ENCODE measurements at places on chromosomes 1 and 21.

DNA sequence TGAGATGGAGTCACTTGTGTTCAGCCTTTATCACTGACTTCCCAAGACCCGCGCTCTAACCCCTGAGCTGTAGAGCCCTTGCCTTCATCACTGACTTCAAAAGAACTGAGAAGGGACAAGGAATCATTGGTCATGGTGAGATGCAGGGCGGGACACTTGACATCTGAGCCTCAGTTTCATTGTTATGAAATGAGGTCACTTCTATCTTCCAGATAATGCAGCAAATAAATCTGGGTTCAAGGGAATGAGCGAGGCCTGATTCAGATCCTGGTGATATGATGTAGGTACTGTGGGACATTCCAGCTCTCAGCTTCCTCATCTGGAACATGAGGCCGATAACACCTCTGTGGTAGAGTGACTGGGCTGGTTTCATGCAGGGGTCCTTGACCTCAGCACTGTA, 13.8 kb downstream of the KAZN start:
- DNase-seq: no peak

- no peak for DNase-seq
These were observed 13.1 kb downstream of the TXNIP start for GRCh38 chr1:145983206-145983675.

DNA sequence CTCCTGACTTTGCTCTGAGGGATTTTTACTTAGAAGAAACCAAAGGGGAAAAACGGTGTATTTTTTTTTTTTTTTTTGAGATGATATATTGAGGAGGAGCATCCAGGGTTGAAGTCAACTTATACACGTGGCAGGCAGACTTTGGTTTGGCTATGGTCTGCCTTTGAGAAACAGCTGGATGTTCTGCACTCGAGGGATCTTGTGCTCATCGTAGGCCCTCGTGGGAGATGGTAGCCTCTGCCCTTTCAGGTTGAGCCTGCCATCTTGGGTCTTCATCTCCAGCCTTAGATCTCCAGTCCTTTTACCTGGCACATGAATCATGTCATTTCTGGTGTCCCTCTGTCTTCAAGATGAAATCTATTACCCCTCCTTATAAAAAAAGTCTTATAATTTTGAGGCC, 67.1 kb upstream of the UBE2U start:
- no peak for DNase-seq

DNA sequence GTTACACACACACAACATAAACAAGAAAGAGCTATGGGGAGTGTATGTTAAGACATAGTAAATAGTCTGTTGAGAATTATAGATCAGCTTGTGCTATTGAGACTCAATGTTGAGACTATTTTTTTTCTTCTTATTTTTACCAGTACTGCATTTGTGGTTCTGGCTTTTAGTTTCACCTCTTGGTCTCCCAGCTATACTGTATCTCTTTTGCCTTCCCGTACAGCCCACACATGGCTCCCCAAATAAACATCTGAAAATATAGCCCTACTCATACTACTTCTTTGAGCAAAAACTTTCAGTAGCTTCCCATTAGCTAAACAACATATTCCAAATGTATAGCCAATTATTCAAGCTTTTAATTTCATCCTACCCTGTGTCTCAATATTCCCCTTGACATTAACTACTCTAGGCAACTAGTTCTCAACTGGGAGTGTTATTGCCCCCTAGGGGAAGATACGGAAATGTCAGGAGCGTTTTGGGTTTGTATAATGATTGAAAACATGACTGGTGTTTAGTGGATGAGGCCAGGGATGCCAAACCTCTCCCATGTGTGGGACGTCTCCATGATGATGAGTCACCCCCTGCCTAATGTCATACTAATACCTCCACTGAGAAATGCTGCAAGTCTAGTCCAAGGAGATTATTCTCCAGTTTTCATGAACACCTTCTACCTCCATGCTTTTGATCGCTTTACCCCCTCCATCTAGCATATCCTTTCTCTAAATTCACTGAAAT, 6.8 kb downstream of the RPE65 start:
- DNase-seq: no peak

DNA sequence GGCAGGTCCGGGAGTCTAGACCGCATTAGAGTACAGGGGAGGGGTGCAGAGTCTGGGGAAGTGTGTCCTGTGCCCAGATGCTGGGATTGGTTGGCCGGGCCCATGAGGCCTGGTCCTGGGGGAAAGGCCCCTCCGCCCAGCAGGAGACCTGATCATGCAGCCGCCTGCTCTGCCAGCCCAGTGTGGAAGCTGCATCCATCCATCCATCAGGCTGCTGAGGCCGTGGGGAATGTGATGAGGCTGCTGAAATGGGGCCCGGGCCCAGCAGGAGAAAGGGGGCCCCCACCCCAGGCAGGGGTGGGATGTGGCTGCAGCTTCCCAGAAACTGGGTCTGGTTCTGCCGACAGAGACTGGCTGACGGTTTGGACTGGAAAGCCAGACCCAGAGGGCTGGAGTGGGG, 37.2 kb downstream of the EPHA2 start:
- DNase-seq: no peak

DNA sequence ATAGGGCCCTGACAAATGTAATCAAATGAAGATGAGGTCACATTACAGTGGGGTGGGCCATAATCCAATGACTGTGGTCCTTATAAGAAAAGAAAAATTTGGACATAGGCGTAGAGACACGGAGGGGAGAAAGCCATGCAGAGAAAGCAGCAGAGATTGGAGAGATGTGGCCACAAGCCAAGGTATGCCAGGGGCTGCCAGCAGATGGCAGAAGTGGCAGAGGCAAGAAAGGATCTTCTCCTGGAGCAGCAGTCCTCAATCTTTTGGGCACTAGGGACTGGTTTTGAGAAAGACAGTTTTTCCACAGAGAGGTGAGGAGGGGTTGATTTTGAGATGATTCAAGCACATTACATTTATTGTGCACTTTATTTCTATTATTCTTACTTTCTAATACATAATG, 355.1 kb downstream of the NPHP4 start:
- no peak for DNase-seq

GRCh38 chr1:189151361-189151760, 1326.3 kb downstream of the BRINP3 start:
- no peak for DNase-seq

DNA sequence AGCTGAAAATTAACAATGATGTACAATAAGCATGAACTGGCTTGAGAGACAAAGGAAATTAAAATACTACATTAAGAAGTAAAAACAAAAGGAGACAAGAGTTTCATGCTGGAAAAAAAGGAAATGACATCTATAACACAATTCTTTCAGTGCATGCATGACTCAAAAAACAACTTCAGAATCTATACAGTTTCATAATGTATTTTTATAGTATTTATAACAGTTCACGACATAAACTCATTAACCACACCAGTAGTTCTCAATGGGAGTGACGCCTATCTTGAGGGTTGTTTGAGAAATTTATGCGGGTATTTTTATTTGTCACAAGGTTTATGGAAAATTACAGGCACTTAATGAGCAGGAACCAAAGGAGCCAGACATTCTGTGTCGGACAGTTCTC, 168.5 kb downstream of the SMYD3 start:
- no peak for DNase-seq

DNA sequence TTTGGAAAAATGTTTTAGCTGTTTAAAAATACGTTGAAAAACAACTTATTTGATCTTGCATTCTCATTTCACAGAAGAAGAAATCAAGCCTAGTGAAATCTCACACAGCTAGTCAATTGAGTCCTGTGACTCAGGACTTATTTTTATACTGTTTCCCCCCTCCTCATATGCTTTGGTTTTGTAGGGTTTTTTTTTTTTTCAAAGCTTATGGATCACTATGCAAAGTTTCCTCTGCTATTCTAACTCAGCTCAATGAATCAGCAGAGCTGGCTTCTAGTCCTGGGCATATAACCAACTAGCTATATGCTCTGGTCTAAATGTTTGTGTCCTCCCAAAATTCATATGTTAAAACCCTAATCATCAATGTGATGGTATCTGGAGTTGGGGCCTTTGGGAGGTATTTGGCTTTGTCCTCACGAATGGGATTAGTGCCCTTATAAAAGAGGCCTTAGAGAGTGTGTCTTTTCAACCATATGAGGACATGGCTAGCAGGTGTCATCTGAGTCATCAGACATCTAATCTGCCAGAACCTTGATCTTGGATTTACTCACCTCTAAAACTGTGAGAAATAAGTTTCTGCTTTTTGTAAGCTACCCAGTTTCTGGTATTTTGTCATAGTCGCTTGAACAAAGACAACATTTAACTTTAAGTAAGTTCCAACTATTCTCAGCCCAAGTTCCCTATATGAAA, 317.2 kb upstream of the C1orf87 start:
- no peak for DNase-seq
